ENCODE measurements at places on chromosomes 4 and X. TPM values are rescaled to one million over a fixed set of nuclear protein-coding genes. Genes with fewer than 3 reads are reported as not detected.

The PGM2 gene
- total RNA-seq, result 17.7 TPM

The OPN1MW2 gene
- not detected for total RNA-seq

The CT45A7 gene
- total RNA-seq, result not detected

The TAF7L gene
- not detected for total RNA-seq

The CNKSR2 gene
- total RNA-seq, result 3.6 TPM

The PLRG1 gene
- 42.5 TPM for total RNA-seq

The BEX2 gene
- 28.2 TPM for total RNA-seq

- H3K36me3 ChIP-seq, result no peaks in the 10 kb centered on the region
- no peak overlapping the region for H3K4me3 ChIP-seq
- no peaks in the 10 kb centered on the region for H3K27me3 ChIP-seq
- DNase-seq, result no peak
- H3K27ac ChIP-seq, result no peak overlapping the region
- H3K4me1 ChIP-seq, result peaks cover 5% of the 10 kb centered on the region
Observed at GRCh38 chr4:26836539-26836938, 24.1 kb upstream of the STIM2 start.

GRCh38 chr4:121070696-121071639 lies 1.4 kb downstream of the NDNF start:
- no peak overlapping the region for H3K27ac ChIP-seq
- peaks cover 65% of the 10 kb centered on the region for H3K27me3 ChIP-seq
- H3K4me3 ChIP-seq, result peak overlapping the region; percentile 92
- peaks cover 5% of the 10 kb centered on the region for H3K36me3 ChIP-seq
- H3K4me1 ChIP-seq, result peaks cover 19% of the 10 kb centered on the region

DNA sequence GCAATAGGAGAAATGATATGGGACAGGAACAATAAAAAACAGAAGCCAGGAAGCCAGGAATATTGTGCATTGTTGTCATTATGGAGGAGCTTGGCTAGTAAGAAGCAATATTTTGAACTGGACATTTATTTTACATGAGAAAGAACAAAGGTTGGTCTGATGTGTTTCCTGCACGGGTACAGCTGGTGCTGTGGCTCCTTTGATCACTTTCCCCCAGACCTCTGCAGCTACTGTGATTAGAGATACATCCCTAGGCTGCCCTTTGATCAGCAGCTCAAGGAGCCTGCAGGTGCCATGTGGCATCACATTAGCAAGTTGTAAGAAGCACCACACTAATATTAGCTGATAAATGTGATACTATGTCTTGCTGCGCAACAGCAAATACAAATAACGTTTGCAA lies 2.5 kb downstream of the PDGFC start:
- H3K27ac ChIP-seq, result no peak overlapping the region
- H3K36me3 ChIP-seq, result no peaks in the 10 kb centered on the region
- peaks cover 22% of the 10 kb centered on the region for H3K27me3 ChIP-seq
- H3K4me1 ChIP-seq, result no peaks in the 10 kb centered on the region
- H3K4me3 ChIP-seq, result no peak overlapping the region
- no peak for DNase-seq

DNA sequence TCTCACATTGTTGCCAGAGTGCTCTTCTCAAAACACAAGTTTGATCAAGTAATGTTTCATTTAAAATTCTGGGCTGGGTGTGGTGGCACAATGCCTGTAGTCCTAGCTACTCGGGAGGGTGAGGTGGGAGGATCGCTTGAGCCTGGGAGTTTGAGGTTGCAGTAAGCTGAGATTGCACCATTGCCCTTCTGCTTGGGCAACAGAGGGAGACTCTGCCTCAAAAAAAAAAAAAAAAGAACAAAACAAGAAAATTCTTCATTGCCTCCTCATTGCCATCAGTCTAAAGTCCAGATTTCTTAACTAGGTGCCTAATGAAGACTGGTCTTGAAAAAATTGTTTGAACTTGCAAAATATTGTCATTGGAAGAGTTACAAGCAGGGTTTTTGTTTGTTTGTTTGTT lies 120.1 kb downstream of the MFAP3L start:
- no peaks in the 10 kb centered on the region for H3K36me3 ChIP-seq
- no peak overlapping the region for H3K4me3 ChIP-seq
- H3K27ac ChIP-seq, result no peak overlapping the region
- no peaks in the 10 kb centered on the region for H3K4me1 ChIP-seq

DNA sequence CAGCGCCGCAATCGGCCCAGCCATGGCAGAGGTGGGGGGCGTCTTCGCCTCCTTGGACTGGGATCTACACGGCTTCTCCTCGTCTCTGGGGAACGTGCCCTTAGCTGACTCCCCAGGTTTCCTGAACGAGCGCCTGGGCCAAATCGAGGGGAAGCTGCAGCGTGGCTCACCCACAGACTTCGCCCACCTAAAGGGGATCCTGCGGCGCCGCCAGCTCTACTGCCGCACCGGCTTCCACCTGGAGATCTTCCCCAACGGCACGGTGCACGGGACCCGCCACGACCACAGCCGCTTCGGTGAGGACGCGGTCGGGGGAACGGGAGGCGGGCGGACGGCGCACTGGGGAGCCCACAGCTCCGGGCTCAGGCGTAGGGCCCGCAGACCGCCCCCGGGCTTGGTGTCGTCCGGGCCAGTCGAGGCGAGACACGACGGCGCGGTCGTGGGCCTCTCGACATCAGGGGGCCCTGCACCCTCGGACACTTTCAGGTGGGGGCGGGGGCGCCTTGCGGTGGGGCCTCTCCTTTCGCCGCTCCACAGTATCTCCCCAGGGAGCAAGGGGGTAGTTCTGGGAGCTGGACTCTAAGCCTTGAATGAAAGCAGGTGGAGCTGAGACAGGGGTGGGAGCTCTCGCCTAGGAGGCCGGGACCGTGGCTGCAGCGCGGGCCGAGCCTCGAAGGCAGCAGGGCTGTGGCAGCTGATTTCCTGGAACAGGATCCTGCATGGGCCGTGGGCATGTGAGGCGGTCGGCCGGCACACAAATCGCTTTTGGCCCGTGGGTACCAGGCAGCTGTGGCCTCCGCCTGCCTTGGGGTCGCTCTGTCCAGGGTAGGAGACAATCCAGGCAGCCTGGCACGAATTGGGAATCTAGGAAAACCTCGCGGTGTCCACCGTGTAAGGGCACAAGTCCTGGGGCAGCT lies 722 bp downstream of the FGF16 start:
- no peak overlapping the region for H3K27ac ChIP-seq
- H3K4me1 ChIP-seq, result peaks cover 11% of the 10 kb centered on the region
- no peak for DNase-seq

GRCh38 chr4:43718369-43718768 lies 730.2 kb downstream of the KCTD8 start:
- H3K4me3 ChIP-seq, result no peak overlapping the region
- H3K36me3 ChIP-seq, result no peaks in the 10 kb centered on the region
- H3K27ac ChIP-seq, result no peak overlapping the region
- no peaks in the 10 kb centered on the region for H3K4me1 ChIP-seq
- H3K27me3 ChIP-seq, result no peaks in the 10 kb centered on the region
- no peak for DNase-seq

DNA sequence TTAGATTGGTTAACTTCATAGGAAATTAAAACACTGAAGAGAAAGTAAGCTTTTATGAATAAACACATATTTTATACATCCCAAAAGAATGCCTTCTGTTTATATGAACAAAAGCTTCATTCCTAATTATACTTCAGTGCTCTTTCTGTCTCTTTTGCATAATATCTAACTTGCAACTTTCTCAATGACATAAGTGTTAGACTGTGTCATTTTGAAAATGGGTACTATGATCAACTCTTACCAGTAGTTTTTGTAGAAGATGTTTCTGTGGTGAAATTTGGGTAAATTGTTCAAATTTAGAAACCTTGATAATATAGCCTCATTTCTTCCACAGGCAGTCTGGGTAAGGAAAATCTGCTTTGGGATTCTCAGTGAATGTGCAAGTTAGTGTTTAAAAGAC lies 991.4 kb downstream of the CCSER1 start:
- H3K27ac ChIP-seq, result no peak overlapping the region
- no peaks in the 10 kb centered on the region for H3K36me3 ChIP-seq
- DNase-seq, result no peak
- H3K4me3 ChIP-seq, result no peak overlapping the region
- H3K4me1 ChIP-seq, result no peaks in the 10 kb centered on the region

- no peaks in the 10 kb centered on the region for H3K36me3 ChIP-seq
- H3K27ac ChIP-seq, result no peak overlapping the region
- H3K27me3 ChIP-seq, result peaks cover 4% of the 10 kb centered on the region
- no peaks in the 10 kb centered on the region for H3K4me1 ChIP-seq
- DNase-seq, result no peak
- H3K4me3 ChIP-seq, result no peak overlapping the region
Observed at GRCh38 chr4:71857713-71858451, 74.0 kb upstream of the GC start.

DNA sequence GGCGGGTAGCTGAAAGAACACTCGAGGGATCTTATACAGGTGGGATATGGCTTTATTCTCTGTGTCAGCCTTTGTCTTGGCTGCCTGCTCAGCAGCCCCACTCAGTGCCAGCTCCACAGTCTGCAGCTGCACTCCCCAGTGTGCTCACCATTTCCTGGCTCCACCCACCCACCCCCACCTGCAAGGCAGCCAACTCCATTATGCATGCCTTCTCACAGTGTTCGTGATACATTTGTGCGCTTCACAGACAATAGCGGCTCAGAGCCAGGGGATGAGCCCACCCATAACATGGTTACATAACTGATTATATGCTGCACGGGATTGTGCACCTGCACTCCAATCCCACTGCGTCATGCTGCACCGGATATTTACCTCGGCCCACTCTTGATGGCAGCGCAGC lies 8.8 kb upstream of the TMEM128 start:
- H3K4me1 ChIP-seq, result peaks cover 4% of the 10 kb centered on the region
- H3K36me3 ChIP-seq, result no peaks in the 10 kb centered on the region
- DNase-seq, result no peak
- no peak overlapping the region for H3K27ac ChIP-seq
- H3K27me3 ChIP-seq, result peaks cover 5% of the 10 kb centered on the region

GRCh38 chrX:71171110-71171801 lies 26.6 kb downstream of the NLGN3 start:
- no peaks in the 10 kb centered on the region for H3K27me3 ChIP-seq
- no peak overlapping the region for H3K4me3 ChIP-seq
- H3K36me3 ChIP-seq, result peaks cover 2% of the 10 kb centered on the region
- H3K4me1 ChIP-seq, result peaks cover 3% of the 10 kb centered on the region

DNA sequence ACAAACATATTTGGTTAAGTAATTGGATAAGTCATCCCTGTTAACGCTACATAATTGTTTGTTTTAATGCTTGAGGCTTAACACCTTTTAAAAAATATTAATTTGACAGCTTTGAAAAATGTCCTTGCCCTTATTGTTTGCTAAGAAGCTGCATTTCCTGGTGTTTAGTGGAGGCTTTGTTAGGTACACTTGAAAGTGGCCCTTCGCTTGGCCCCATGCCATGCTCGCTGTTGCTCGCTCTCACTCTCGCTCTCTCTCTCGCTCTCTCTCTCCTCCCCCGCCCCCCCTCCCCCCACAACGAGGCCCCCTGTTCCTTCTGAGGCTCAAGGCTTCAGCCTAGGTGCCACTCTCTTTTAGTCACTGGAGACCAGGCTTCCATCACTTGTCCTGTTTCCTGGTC lies 139.6 kb downstream of the DCLK2 start:
- no peak overlapping the region for H3K4me3 ChIP-seq
- no peak overlapping the region for H3K27ac ChIP-seq
- H3K27me3 ChIP-seq, result peaks cover 14% of the 10 kb centered on the region
- no peaks in the 10 kb centered on the region for H3K4me1 ChIP-seq

DNA sequence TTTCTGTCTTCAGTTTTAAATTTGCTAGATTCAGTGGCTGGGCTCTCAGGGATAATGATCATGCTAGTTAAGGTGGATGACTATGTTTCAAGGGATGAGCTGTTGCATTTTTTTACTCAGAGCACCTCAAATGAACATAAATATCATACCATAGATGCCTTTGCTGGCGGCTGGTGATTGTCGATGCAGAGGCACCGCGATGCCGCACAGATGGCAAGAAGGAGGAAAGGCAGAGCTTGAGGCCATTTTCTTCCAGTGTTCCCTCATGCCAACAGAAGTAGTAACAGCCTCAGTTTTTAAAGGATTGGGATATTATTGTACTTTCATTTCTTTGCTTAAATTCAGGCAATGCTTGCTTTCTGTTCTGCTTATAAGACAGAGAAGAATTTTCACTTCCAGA lies 654.7 kb upstream of the IGFBP7 start:
- H3K27me3 ChIP-seq, result no peaks in the 10 kb centered on the region
- no peak for DNase-seq
- H3K4me3 ChIP-seq, result no peak overlapping the region
- no peaks in the 10 kb centered on the region for H3K36me3 ChIP-seq

- H3K4me3 ChIP-seq, result no peak overlapping the region
- H3K27me3 ChIP-seq, result no peaks in the 10 kb centered on the region
- no peak overlapping the region for H3K27ac ChIP-seq
- H3K36me3 ChIP-seq, result no peaks in the 10 kb centered on the region
- H3K4me1 ChIP-seq, result no peaks in the 10 kb centered on the region
Observed at GRCh38 chrX:24355095-24355494, 5.3 kb upstream of the SUPT20HL1 start.

DNA sequence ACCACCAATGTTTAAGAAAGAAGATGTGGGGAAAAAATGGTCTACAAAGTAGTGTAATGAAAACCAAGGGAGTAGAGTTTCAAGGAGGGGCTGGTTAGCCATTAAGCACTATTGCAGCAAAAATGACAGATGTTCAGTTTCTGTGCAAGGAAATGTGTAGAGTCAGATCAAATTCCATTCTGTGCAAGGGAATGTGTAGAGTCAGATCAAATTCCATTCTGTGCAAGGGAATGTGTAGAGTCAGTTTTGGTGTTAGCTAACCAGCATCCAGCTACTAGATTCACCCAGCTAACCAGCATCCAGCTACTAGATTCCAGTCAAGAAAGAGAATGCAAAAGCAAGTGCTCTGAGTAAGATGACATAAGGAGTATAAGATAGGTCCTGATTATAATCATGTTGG lies 208.8 kb downstream of the COX18 start:
- H3K4me3 ChIP-seq, result no peak overlapping the region
- H3K4me1 ChIP-seq, result no peaks in the 10 kb centered on the region
- H3K27me3 ChIP-seq, result no peaks in the 10 kb centered on the region
- no peak for DNase-seq
- H3K36me3 ChIP-seq, result no peaks in the 10 kb centered on the region

- no peak for DNase-seq
- no peaks in the 10 kb centered on the region for H3K4me1 ChIP-seq
- peaks cover 2% of the 10 kb centered on the region for H3K36me3 ChIP-seq
- no peak overlapping the region for H3K4me3 ChIP-seq
- no peaks in the 10 kb centered on the region for H3K27me3 ChIP-seq
Observed at GRCh38 chrX:9988762-9989161, 21.6 kb downstream of the CLDN34 start.

DNA sequence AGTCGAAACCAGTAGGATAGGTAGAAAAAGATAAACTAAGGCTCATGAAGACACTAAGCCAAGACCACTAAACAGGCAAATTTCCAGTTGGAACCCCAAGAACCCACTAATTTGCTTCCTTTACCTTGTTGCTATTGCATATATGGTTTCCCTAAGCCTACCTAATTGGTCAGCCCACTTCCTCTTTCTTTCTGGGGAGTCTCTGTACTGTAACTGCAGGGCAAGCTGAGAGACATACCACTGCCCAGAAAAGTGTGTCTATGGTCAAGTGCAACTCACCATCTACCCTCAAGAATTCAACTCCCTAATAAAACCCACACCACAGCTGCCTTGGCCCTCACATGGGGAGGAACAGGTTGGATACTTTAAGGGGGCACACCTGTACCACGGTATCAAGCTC lies 28.6 kb downstream of the IDS start:
- H3K4me3 ChIP-seq, result peak overlapping the region; percentile 16
- H3K27ac ChIP-seq, result peak overlapping the region; percentile 91
- no peak for DNase-seq
- peaks cover 5% of the 10 kb centered on the region for H3K36me3 ChIP-seq
